ENCODE measurements at places on chromosomes 7 and 10.

GRCh38 chr10:86798611-86799010 is 42.2 kb downstream of the BMPR1A start:
- DNase-seq = no peak

- no peak for DNase-seq
Measured at GRCh38 chr7:29605671-29606070, 42.0 kb downstream of the PRR15 start.

DNA sequence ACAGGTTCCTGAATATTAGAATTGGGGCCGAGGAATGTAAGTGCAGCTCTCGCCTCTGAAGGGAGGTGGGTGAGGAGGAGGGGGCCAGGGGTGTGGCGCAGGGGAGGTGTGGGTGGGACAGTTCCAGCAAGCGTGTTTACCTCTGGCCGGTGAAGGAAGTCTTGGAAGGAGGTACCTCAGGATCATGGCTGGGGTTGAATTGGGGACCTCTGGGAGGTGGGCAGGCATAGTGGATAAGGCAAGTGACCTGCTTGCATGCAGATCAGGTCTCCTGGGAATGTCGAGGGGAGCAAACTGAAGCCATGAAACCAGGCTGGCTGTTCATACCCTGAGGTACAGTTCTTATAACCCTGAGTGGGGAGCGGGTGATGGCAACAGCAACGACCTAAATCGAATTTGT is 2.0 kb downstream of the ZNF775 start:
- DNase-seq = no peak

DNA sequence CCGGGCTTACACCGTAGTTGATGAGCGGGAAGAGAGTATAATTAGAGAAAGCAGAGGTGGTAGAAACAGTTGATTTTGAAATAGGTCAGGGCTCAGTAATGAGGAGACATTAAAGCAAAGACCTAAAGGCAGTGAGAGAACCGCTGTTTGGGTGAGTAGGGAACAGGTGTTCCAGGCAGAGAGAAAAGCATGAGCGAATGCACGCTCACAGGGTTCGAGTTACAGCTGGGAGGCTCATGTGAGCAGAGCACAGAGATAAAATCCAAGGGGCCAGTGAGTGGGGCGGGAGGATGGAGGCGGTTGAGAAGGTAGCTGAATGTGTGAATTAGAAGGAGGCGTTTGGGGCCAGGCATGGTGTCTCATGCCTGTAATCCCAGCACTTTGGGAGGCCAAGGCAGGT is 39.9 kb downstream of the APBB1IP start:
- DNase-seq = no peak

DNA sequence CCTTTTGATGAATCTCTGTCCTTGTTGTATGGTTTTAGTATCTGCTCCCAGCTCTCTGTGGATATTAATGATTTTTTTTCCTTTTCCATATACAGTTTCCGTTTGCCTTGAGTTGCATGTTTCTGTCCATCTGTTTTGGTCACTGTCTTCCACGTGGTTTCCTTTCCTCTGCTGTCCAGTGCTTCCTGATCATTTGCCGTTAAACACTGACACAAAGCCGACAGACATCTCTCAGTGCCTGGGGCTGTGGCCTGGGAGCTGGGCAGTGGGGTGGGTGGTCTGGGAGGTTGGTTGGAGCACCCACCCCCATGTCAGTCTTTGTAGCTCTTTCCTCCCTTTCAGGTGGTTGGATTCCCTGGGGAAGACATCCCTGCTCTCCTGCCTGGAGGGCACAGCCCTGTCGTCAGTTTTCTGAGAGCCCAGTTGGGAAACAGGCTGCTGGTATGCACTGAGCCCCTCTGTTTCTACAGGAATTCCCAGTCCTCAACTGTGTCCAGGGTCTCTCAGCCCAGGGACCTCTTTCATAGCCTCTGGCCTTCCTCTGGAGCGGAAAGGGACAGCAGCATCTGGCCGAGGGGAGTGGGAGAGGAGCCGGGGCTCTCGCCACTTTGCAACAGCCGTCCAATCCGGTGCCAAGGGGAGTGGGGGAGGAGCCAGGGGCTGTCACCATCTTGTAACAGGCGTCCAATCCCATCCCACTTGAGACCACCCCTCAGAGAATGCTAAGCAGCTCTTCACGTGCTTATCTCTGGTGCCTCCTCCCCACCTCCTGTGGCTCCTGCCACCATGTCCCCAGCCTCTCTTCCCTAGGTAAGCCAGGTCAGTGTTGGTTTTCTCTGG is 26.7 kb upstream of the MKI67 start:
- DNase-seq = no peak

- peak; percentile 93 for DNase-seq
Measured at GRCh38 chr10:117461766-117462423, 80.7 kb upstream of the EMX2 start.

GRCh38 chr10:98516352-98516751 is 69.6 kb upstream of the HPS1 start:
- DNase-seq = no peak

- peak; percentile 42 for DNase-seq
Measured at GRCh38 chr10:100748231-100749058, 3.1 kb downstream of the PAX2 start.

DNA sequence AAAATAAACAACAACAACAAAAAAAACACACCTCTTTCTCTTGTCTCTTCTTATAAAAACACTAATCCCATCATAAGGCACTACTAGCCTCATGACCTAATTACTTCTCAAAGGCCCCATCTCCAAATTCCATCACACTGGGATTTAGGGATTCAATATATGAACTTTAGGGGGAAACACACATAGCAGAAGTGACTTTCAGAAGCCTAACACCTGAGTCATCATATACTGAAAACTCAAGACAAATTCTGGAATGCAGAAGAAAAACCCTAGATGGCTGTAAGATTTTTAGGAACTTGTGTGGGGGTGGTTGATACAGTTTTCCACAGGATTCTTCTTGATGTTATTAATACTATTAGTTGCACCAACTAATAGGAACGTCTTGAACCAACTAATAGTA is 33.7 kb upstream of the CSTF2T start:
- DNase-seq = peak; percentile 10

- no peak for DNase-seq
Measured at GRCh38 chr10:35585903-35586535, 19.1 kb upstream of the GJD4 start.

DNA sequence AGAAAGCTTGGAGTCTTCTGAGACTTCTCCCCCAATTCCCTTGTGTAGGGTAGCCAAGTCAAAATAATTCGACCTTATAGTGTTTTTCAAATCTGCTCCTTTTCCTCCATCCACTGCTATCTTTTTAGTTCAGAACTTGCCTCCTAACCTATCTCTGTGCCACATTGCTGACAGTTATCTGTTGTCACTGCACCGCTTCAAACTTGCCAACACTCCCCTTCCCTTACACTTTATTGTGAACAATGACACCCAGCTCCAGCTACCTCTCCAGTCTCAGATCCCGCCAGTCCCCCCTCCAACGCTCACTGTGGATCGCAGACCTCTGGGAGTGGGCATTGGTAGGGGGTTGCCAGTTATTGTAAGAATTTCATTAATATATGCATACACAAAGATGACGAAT is 16.3 kb upstream of the HPS1 start:
- no peak for DNase-seq

DNA sequence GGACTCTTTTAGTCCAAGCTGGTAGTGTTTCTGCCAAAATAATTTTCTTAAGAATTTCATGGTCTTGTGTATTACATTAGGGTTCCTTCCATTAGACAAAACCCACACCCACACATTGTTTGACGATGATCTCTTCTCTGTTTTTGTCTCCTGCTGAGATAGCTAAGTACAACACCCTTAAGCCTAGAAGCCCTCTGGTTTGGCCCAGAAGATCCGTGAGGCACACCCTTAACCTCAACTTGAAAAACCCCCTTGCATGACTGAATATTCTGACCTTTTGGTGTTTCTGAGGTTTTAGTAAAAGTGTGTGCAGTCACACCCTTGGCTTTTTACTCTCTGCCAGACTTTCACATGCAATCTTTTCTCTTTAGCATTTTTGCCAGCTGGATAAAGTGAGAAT is 29.3 kb upstream of the ERCC6 start:
- no peak for DNase-seq

DNA sequence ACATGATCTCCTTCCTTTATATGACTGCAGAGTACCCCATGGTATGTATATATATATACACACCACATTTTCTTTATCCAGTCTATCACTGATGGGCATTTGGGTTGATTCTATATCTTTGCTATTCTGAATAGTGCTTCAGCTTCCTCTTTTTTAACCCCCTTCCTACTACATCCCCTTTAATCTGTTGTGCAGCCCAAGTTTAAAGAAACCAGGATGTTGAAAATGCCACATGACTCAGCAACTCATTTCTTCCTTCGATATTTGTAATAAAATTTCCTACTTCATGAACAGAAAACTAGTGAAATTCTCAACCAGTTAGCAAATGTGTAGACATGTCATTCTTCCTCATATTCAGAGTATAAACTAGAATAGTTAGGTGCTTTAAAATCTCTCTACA is 1245.7 kb upstream of the SORCS1 start:
- no peak for DNase-seq

GRCh38 chr7:135169964-135170273 is 588 bp downstream of the CYREN start:
- DNase-seq = no peak

- DNase-seq = peak; percentile 29
Measured at GRCh38 chr7:36312064-36312914, 77.4 kb upstream of the ANLN start.

- DNase-seq = no peak
Measured at GRCh38 chr7:20220293-20220761, 3.1 kb upstream of the MACC1 start.

GRCh38 chr10:130022511-130023299 is 58.6 kb upstream of the EBF3 start:
- no peak for DNase-seq

- peak; percentile 97 for DNase-seq
Measured at GRCh38 chr7:141158561-141158960, 84.7 kb downstream of the TMEM178B start.

GRCh38 chr7:7681191-7681935 is 37.0 kb downstream of the RPA3 start:
- DNase-seq = peak; percentile 68

- DNase-seq = no peak
Measured at GRCh38 chr7:46580766-46581165, 659.7 kb upstream of the IGFBP3 start.

- DNase-seq = no peak
Measured at GRCh38 chr10:77398986-77399755, 238.4 kb downstream of the KCNMA1 start.

- no peak for DNase-seq
Measured at GRCh38 chr10:35140126-35140525, 13.5 kb downstream of the CREM start.

GRCh38 chr10:11881477-11882417 is 58.6 kb downstream of the PROSER2 start:
- DNase-seq = peak; percentile 99

- no peak for DNase-seq
Measured at GRCh38 chr7:7293092-7293491, 110.7 kb downstream of the C1GALT1 start.

DNA sequence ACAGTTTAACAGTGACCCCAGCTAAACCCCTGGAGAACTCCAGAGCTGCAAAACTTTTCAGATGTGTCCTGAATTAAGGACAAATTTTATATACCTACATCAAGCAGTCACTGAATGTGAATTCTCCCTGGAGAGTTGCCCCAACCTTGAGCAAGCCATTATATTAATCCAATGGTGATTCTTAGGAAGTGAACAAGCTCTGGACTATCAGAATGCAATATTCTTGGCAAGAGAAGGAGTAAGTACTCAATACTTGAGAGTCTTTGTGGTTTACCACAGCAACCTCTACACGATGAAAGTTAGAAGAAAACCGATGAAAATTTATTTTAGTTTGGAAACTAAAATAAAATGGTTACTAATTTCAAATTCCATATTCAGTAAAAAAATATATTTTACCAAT is 19.3 kb upstream of the ZNF365 start:
- DNase-seq = no peak

DNA sequence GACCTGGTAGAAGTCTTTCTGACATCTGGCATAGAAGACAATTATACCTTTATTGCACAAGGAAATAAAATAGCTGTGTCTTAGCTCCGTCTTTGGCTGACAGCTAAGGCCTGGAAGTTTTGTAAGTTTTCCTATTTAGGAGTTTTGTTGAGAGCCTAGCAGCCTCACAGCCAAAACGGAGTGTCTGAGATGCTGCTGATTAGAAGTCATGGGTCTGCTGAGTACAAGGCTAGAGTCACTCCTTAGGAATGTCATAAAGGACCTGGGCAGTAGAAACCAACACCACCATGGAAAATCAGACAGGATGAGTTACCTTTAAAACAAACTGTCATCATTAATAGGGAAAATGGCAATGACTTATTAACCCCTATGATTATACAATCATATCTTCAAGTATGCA is 442.5 kb downstream of the KCNMA1 start:
- peak; percentile 99 for DNase-seq

DNA sequence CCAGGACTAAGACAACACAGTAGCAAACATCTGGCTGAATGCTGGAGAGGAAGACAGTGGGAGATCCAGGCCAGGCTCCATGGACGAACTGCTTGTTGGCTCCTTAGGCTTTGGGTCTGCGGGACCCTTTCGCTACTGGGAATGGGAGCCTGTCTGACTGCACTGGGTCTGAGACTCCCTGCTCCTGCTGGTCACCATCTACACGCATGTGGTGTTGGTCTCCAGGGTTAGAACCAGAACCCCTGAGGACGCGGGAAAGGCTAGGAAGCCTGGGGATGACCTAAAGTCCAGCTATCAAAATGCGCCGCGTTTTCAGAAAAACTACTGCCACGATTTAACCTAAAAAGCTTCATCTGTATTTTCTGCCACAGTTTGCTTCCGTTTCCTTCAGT is 817 bp upstream of the DNAJB6 start:
- DNase-seq = no peak

DNA sequence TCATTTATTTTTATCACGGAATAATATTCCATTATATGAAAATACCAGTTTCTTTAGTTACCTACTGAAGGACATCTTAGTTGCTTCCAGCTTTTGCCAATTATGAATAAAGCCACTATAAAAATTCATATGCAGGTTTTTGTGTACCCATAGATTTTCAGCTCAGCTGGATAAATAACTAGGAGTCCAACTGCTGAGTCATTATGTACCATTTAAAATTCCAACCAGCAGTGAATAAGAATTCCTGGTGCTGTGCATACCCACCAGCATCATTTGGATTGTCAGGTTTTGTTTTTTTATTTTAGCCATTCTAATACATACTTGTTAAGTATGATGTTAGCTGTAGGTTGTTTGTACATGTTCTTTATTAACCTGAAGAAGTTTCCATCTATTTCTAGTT is 14.5 kb downstream of the FAM24B start:
- peak; percentile 46 for DNase-seq

DNA sequence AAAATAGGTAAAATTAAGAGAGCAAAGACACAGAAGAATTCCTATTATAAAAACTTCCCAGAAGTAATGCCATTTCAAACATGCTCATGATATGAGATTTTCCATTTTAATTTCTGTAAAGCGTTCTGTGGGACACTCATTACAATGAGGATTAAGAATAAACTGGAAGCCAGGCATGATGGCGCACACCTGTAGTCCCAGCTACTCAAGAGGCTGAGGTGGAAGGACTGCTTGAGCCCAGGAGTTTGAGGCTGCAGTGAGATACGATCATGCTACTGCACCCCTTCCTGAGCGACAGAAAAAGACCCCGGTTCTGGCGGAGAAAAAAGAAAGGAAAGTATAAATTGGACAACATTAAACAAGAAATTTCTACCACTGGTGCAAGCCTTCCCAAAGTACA is 1.5 kb downstream of the DNA2 start:
- DNase-seq = no peak
